Breast epithelium (tissue), 4 donors: ENCODE measurements at places on chromosomes 6 and 20.

DNA sequence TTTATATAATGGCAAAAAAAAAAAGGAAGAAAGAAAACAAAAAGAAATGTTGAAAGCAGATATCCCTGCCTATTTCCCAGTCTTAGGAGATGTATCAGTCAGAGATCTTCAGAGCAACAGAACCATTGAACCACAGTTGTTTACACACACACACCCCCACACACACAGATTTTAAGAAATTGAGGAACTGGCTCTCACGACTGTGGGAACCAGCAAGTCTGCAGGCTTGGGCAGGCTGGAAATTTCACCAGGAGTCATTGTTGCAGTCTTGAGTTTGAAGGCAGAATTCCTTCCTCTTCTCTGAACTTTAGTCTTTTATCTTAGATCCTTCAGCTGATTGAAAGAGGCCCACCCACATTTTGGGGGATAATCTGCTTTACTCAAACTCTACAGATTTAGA is 380.9 kb downstream of the CDKAL1 start:
- no peak for DNase-seq

DNA sequence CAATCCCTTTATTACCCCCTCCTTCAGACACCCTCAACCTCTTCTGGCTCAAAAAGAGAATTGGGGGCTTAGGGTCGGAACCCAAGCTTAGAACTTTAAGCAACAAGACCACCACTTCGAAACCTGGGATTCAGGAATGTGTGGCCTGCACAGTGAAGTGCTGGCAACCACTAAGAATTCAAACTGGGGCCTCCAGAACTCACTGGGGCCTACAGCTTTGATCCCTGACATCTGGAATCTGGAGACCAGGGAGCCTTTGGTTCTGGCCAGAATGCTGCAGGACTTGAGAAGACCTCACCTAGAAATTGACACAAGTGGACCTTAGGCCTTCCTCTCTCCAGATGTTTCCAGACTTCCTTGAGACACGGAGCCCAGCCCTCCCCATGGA is 2.2 kb downstream of the TNF start:
- no peak for DNase-seq

GRCh38 chr6:79152269-79152737 is 74.2 kb upstream of the PHIP start:
- no peak for DNase-seq

DNA sequence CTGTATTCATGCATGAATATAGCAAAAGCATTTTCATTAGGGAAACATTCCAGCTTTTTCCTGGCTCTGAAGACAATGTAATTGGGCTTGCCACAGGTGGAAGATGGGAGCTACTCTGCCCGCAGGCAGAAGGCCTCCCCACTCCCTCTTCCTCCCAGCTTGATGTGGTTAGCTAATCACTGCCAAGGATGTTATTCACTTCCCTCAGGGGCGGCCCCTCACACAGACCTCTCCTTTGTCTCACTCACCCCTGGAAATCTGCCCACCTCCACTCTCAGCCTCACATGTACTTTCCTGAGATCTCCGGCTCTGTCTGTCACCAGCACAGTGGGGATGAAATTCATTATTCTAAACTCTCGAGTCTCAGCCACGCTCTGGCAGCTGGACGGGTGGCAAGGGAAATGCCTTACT is 100.7 kb downstream of the ANKRD60 start:
- DNase-seq: peak; percentile 94

GRCh38 chr6:7684076-7684475 is 41.8 kb upstream of the BMP6 start:
- DNase-seq: no peak

- no peak for DNase-seq
Measured at GRCh38 chr6:74280130-74280692, 584.2 kb downstream of the CD109 start.

DNA sequence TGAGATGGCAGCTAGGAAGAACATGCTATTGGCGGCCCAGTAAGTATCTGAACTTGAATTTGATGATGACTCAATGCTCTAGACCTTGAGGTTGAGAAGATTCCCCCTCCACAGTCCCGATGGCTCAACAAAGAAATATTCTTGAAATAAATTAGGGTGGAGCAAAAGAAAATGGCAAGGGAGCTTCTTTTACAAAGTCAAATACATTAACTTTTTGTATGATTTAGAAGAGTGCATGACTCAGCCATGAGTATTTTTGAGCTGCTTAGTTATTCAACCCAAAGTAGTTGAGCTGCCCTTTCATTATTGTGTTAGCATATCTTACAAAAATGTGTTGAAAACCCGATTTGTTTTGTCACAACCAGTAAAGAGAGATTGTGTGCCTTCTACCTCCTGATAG is 7.6 kb downstream of the TFAP2C start:
- no peak for DNase-seq

DNA sequence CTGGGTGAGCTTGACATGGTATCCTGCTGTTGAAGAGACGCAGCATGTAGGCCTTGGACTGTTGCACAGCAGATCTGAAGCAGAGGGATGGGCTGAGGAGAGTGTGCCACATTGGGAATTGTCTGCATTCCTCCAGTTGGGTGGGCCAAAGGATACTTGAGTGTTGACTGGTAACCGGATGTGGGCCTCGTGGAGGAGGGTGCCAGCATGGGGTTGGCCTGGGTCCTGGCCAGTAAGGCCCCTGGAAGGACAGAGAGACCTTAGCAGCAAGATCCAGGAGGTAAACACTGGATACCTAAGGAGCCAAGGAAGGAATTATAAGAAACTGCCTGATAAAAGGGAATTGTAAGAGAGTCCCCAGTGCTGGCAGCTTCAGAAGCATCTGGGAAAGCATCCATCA is 76.9 kb downstream of the FIG4 start:
- no peak for DNase-seq

DNA sequence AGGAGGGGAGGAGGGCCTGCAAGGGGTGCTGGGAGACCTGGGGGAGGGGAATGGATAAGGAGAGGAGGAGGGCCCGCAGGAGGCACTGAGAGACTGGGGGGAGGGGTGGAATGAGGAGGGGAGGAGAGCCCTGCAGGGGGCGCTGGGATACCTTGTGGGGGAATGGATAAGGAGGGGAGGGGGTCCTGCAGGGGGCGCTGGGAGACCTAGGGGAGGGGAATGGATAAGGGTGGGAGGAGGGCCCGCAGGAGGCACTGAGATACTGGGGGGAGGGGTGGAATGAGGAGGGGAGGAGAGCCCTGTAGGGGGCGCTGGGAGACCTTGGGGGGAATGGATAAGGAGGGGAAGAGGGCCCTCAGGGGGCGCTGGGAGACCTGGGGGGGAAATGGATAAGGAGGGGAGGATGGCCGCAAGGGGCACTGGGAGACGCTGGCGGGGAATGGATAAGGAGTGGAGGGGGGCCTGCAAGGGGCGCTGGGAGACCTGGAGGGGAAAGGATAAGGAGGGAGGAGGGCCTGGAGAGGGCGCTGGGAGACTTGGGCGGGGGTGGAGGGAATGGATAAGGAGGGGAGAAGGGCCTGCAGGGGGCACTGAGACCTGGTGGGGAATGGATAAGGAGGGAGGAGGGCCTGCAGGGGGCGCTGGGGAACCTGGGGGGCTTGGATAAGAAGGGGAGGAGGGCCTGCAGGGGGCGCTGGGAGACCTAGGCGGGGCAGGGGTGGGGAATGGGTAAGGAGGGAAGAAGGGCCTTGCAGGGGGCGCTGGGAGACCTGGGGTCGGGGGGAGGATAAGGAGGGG is 1.3 kb upstream of the CTCFL start:
- DNase-seq: no peak

- no peak for DNase-seq
Measured at GRCh38 chr20:63073738-63074065, 66.9 kb upstream of the BHLHE23 start.

- no peak for DNase-seq
Measured at GRCh38 chr6:30206799-30207618, 6.2 kb downstream of the TRIM26 start.

GRCh38 chr20:8652396-8652795 is 416.5 kb upstream of the PLCB4 start:
- DNase-seq: no peak

GRCh38 chr6:56328728-56329090 is 81.3 kb upstream of the COL21A1 start:
- DNase-seq: no peak

GRCh38 chr6:93858213-93858612 is 438.9 kb upstream of the EPHA7 start:
- DNase-seq: no peak

GRCh38 chr6:170294298-170294730 is 3.4 kb upstream of the DLL1 start:
- DNase-seq: no peak

GRCh38 chr6:151351146-151351700 is 40.1 kb downstream of the ZBTB2 start:
- no peak for DNase-seq

DNA sequence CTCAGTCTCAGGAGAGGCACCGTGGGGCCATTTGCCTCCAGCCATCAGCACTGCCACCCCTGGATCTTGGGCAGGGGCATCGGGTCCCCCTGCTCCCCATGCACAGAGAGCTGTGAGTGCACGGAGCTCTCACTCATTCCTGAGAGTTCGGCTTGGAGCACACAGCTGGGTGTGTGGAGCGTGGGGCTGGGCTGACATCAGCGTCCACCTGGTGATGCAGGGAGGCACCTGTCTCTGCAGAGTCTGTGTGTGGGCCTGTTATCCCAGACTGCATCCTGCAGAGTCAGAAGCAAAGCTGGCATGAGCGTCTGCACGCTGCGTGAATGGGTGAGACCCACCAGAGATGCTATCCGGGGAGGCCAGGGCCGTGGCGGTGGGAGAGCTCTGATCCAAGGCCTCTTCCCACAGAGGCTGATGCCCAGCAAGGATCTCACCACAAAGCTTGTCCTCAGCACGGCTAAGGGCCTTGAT is 248.8 kb upstream of the AFDN start:
- no peak for DNase-seq

GRCh38 chr20:18662279-18663040 is 74.6 kb downstream of the DTD1 start:
- no peak for DNase-seq

DNA sequence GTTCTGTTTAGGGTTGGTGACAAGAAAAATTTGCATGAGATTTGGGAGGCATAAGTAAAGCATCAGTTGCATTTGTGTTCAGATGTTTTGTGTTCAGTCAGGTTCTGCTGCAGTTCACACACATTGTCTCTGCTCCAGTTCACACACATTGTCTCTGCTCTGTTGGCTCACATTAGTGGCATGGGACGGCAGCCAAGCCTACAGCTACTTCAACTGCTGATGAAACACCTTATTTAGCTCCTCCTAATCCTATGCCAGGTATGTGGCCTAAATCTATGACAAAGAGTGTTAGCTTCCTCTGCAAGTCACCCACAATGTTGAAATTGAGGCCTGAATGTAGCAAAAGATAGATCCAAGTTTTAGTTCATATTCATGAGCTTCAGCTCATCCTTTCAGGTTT is 278.1 kb upstream of the SYNCRIP start:
- DNase-seq: peak; percentile 63

- no peak for DNase-seq
Measured at GRCh38 chr6:164048840-164049516, 634.5 kb downstream of the QKI start.

- no peak for DNase-seq
Measured at GRCh38 chr6:16396497-16397319, 158.3 kb downstream of the GMPR start.

- peak; percentile 32 for DNase-seq
Measured at GRCh38 chr6:119484598-119484997, 135.0 kb upstream of the MAN1A1 start.

GRCh38 chr6:151837223-151837622 is 29.7 kb downstream of the ESR1 start:
- DNase-seq: no peak

GRCh38 chr20:61835301-61835700 is 230.4 kb downstream of the TAF4 start:
- no peak for DNase-seq

- DNase-seq: no peak
Measured at GRCh38 chr6:17871189-17871519, 116.3 kb downstream of the KIF13A start.

DNA sequence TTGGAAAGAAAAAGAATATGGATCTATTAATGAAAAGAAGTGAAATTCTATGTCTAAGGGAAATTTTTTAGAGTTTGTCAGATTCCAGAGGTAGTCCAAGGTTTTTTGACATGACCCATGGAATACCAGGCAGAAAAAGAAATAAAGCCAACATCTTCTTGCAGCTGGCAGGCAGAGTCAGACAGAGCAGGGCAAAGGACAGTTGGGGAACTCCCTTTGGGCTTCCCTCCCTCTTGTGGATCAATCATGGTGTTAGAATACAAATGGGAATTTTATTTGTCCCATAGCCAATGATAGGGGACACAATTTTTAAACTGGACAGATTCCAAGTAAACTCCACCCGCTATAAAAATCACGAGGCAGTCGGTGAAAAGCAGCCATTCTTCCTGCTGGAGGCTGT is 92.1 kb upstream of the TAB2 start:
- DNase-seq: no peak

GRCh38 chr20:57973886-57974285 is 254.6 kb downstream of the ANKRD60 start:
- no peak for DNase-seq

DNA sequence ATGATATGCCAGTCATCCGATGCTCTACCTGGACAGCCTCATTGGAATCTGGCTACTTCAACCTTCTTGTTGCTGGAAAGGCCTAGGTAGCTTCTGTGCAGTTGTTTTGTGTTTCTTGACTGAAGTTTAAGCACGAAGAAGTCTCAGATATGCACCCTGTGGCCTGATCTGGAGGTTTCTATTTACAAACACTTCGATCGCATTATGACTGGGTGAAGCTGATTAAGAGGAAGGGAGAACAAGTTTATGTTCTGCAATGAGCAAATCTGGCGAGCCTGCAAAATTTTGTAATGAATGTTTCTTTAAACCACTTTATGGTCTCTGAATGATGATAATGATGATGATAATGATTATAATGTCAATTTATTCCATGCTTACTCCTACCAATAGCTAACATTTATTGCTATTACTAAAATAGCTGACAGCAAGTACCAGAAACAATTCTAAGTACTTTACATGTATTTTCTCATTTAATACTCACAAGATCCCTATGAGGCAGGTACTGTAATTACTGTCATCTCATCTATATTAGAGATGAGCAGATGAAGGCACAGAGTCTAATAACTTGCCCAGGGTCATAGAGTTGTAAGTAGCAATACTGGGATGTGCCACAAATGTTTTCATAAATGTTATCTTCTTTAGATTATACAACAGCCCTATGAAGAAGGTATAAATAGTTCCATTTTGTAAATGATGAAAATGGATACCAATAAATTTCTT is 126.1 kb upstream of the UST start:
- no peak for DNase-seq

DNA sequence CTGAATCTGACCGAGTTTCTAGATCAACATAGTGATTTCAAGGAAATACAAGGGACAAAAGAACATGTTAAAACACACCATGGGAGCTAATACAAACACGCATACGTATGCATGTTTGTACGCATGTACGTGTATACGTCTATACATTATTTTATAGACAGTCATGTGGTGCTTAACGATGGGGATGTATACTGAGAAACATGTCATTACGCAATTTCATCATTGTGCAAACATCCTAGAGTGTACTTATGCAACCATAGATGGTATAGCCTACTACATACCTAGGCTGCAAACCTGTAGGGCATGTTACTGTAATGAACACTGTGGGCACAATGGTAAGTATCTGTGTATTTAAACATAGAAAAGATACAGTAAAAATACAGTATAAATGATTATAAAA is 25.0 kb upstream of the NELFCD start:
- no peak for DNase-seq

- DNase-seq: no peak
Measured at GRCh38 chr6:15246666-15247499, 1.0 kb downstream of the JARID2 start.
